Activated CD4-positive, alpha-beta T cell treated with anti-CD3 and anti-CD28 coated beads, Interleukin-2, amount 50 U/mL, for 4 hours (primary cell): ENCODE measurements at places on chromosomes 4 and X.
A peak's percentile ranks its signal among the peaks of the same experiment; 100 is the strongest.

- DNase-seq, result no peak
Observed at GRCh38 chr4:39574946-39575345, 47.7 kb upstream of the UGDH start.

DNA sequence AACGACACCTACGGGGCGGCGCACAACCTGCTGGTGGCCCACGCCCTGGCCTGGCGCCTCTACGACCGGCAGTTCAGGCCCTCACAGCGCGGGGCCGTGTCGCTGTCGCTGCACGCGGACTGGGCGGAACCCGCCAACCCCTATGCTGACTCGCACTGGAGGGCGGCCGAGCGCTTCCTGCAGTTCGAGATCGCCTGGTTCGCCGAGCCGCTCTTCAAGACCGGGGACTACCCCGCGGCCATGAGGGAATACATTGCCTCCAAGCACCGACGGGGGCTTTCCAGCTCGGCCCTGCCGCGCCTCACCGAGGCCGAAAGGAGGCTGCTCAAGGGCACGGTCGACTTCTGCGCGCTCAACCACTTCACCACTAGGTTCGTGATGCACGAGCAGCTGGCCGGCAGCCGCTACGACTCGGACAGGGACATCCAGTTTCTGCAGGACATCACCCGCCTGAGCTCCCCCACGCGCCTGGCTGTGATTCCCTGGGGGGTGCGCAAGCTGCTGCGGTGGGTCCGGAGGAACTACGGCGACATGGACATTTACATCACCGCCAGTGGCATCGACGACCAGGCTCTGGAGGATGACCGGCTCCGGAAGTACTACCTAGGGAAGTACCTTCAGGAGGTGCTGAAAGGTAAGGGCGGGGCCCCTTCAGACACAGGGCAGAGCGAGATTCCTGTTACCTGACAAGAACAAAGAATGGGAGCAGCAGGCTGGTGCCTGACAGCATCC lies 11.7 kb downstream of the RPL9 start:
- peak; percentile 7 for DNase-seq

GRCh38 chrX:8672176-8672575 lies 59.8 kb downstream of the ANOS1 start:
- no peak for DNase-seq

- DNase-seq, result no peak
Observed at GRCh38 chr4:165101641-165102040, 11.0 kb downstream of the TMEM192 start.

GRCh38 chr4:2472187-2472586 lies 3.3 kb downstream of the RNF4 start:
- no peak for DNase-seq

GRCh38 chr4:102574317-102574716 lies 73.2 kb downstream of the NFKB1 start:
- DNase-seq, result no peak

GRCh38 chr4:20096911-20097310 lies 154.8 kb upstream of the SLIT2 start:
- DNase-seq, result no peak

- no peak for DNase-seq
Observed at GRCh38 chr4:40331101-40331745, 3.9 kb upstream of the CHRNA9 start.

DNA sequence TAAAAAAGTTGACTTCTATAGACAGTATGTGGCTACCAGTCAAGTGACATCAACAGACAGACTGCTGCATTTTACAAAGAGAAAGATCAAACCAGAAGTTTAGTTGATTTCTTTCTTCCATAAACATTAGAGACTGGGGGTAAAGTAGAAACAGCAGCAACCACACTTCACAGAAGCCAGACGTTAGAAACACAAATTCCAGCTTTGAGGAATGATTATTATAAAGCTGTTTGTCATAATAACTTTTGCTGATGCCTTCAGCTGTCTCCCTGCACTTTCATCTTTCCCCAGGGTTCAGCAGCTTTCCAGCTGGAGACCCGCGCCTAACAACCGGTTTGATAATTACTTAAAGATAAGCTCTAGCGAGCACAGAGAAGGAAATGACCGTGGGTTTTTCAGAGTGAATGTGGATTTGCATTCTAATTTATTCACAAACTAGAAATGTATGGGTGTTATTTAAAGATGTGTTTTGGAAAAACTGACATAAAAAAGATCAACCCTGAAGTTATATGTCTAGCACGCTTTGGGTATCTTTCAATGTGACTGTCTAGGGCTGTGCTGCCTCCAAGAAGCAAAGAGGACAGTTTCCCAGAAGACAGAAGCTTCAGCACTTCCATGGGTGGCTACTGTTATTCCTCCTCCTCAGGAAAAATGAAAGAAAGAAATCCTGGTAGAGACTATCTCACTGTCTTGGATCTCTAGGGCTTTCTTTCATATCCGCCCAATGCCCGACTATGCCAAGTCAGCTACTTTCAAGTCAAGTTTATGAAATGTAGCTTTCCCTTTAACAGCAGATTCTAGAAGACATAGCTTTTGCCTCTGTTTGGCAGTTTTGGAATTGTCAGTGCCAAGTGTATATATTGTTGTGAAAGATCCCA lies 15.0 kb upstream of the ENAM start:
- no peak for DNase-seq
